Stimulated activated CD8-positive, alpha-beta memory T cell treated with anti-CD3 and anti-CD28 coated beads, Interleukin-7, amount 100 ng/mL, for 1 hour (primary cell): ENCODE measurements at places on chromosomes 5 and 9.

DNA sequence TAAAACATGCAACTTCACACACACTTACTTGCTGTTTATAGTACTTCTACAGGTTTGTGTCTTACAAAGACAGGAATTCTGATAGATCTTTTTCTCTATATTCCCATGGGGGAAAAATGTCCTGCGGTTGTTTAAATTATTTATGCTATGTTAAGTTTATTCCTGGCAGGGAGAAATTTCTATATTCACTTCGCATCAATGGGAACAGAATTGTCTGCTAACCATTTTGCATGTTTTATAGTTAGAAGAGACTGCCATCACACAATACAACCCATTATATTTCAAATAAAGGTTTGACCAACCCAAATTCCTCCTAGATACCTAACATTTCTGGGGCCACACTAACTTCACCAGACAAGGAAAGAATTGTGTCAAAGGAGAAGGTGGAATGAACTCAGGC is 110.0 kb upstream of the PRR16 start:
- no peak for DNase-seq

- no peak for DNase-seq
Observed at GRCh38 chr5:83199126-83199525, 121.8 kb downstream of the XRCC4 start.

DNA sequence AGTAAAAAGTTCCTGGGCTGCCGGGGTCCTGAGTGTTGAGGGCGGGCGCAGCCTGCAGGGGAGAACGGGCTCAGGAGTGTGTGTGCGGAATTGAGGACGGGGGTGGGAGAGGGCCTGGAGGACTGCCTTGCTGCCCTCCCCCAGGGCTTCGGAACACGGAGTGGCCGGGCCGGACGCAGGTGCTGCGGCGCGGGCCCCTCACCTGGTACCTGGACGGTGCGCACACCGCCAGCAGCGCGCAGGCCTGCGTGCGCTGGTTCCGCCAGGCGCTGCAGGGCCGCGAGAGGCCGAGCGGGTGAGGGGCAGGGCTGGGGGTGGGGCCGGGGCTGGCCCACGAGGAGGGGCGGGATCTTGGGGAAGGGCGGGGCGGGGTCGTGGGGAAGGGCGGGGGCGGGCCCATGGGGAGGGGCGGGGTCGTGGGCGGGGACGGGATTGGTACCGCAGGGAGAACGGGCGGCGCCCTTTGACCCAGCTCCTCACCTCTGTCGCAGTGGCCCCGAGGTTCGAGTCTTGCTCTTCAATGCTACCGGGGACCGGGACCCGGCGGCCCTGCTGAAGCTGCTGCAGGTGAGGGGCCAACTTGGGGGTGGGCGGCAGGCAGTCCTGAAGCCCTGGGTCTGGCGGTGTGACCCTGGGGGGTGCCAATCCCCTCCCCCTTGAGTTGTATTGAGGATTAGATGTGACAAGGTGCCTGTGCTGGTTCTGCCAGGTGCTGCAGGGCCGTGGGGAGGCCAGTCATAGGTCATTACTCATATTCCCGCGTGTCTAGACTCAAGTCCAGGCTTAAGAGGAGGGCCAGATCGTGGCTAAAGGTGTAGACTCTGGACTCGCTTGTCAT is 7.1 kb downstream of the FPGS start:
- DNase-seq = no peak

DNA sequence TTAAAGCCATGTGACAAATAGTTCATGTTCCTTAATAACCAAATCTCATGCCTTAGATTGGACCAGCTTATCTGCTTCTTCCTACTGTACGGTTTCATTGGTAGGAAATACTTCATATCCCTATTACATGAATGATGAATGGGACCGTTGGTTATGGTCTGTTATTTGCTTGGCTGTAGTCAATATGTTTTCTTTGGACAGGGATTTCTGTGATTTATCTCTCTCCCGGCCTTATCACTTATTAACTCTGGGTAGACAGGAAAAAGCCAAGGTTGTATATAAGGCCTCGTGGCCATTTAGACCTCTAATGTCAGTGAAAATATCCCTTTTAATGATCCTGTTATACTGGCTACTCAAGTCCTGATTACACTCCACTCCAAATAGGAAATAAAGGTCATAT is 330.6 kb downstream of the EBF1 start:
- no peak for DNase-seq

GRCh38 chr5:8634219-8634618 is 765.3 kb downstream of the MTRR start:
- no peak for DNase-seq

- DNase-seq = no peak
Observed at GRCh38 chr9:33255014-33255413, 9.5 kb downstream of the BAG1 start.

DNA sequence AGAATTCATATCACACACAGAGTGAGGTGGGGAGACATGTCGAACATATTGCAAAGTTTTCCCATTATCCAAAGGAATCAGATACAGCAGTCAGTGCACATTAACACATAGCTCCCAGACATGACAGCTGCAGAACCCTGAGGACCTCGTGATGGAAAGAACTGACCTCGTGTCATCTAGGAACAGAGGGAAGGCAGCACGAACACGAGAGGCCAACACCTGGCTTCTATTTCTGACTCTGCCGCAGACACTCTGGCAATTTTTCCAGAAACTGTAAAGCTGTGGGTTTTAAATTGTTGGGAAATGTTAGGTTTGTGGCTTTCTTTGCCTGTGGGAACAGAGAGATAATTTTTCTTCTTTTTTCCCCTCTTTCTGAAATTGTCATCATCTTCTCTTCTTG is 315.0 kb upstream of the PIK3R1 start:
- no peak for DNase-seq

DNA sequence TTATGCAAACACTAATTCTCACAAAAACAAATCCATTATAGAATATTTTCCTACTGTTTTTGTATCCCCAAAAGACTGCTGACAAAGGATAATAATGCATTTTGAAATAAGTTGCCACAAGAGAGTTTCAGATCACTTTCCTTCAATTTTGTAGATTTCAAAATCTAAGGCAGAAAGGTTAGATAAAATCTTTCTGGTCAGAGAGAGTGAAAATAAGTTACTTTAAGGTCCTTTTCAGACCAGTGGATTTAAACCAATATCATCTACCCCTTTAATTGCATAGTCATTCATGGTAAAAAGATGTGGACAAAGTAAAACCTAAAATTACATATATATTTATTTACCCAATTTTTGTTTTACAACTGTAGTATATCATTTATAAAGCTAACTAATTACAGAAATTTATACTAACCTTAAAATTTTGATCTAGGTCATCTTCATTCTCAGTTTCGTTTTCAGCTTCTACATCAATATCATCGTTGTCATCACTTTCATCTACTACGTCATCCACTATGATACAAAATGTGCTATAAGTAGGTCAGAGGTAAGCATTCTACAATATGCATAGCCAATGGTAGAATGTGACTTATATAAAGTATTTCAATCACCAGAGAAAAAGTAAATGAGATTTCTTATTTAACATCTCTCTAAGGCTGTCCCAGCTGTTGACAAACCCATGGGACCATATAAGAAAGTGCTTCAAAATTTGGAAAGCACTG is 95.7 kb downstream of the AGTPBP1 start:
- no peak for DNase-seq

- no peak for DNase-seq
Observed at GRCh38 chr9:134436379-134436762, 110.1 kb downstream of the RXRA start.

GRCh38 chr9:97059626-97060025 is 20.7 kb upstream of the CTSV start:
- no peak for DNase-seq

DNA sequence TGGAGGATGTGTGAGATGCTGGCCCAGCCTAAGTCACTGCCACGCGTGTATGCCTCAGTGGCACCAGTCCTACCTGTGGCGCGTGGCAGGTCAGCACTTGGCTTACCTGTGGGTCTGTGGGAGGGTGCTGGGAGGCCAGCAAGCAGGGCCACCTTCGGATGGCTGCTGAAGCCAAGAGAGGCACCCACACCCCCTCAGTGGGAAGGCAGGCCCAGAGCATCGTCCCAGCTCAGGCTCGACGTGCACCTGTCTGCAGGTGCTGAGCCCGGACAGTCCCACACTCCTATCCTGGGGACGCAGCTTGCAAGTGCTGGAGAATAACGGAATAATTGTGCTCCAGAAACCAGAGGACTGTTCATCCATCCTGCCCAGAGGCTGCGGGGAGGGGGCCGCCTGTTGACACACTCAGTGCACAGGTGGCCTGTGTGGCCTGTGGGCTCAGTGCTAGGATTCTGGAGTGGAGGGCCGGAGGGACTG is 24.0 kb downstream of the NKD2 start:
- no peak for DNase-seq

DNA sequence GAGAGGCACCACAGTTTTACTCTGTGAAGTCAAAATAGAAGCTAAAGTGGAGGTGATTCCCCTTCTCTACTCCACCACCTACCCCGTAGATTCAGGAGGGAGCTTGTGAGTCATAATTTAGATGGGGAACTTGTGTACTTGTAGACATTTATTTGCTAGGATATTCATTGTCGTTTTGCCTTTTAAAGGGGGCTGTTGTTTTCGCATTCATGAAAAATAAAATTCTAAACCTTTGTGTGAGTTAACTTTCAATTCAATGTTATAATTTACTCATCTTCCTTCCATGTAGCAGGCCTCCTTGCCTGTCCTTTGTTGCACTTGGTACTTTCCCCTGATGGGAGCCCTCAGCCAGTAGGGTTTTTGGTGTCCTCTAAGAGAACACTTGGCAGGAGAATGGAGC is 22.0 kb downstream of the SECISBP2 start:
- DNase-seq = no peak

GRCh38 chr5:135398160-135398854 is 724 bp downstream of the MACROH2A1 start:
- DNase-seq = no peak

DNA sequence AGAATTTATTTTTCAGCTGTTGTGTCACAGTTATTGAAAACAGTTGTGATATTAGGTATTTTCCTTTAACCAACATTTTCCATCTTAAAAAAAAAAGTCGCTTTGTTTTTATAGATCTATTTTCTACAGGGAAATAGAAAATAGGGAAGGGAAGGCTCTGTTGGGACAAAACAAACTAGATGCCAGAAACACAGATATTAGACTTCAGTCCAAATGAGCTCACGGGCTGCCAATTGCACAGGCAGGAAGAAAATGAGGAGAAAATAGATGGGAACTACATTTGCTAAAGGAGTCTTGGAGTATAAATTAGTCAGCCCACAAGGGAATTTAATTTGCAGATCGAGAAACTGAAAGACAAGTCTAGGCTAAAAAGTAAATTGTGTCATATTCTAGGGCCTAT is 21.4 kb upstream of the ISOC1 start:
- DNase-seq = no peak

- no peak for DNase-seq
Observed at GRCh38 chr9:108016446-108016845, 526.9 kb upstream of the KLF4 start.

DNA sequence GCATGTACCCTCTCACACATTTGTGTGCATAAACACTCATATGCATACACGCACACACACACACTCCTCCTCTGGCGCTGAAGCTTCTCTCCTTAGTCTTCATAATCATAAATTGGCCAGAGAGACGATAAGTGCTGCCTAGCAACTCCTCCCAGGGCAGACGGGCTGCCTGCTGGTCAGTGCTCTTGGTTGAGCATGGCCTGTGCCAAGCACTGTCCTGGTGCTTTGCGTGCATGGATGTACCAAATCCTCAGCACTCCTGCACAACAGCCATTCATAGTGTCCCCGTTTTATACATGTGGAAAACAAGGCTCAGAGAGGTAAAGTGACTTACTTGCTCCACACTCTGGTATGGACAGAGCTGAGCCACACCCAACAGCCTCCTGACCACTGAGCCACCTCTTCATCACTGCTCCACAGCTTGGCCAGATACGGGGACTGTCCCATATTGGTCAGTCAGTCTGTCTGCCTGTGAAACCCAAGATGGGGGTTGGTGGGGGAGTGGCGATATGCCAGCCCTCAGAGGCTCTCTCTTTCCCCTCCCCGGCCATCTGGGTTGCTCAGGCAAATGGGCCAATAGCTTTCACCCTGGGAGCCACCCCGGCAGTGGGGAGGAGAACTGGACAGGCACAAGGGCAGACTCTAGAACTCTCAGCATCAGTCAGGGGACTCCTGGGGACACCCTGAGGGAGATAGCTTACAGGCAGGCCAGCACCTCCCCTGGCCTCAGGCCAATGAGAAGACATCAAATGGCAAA is 64.3 kb upstream of the GARNL3 start:
- no peak for DNase-seq

- DNase-seq = no peak
Observed at GRCh38 chr5:139335811-139336210, 5.8 kb upstream of the PAIP2 start.

- no peak for DNase-seq
Observed at GRCh38 chr9:25449503-25449902, 228.7 kb downstream of the TUSC1 start.

DNA sequence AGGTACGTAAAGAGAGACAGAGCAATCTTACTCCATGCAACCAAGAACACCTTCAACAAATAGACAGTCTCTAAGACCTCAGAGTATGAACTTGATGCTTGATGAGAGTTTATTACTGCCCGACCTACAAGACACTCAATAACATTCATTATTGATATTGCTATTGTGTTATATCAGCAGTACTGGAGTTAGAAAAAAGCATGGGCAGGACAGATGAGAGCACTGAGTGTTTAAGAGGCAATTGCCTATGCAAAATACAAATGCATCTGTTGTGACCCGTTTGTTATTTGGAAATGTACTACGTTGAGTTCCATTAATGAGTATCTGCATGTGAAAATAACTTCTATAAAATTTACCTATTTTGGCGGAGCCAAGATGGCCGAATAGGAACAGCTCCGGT is 8.1 kb upstream of the MARCOL start:
- DNase-seq = no peak

DNA sequence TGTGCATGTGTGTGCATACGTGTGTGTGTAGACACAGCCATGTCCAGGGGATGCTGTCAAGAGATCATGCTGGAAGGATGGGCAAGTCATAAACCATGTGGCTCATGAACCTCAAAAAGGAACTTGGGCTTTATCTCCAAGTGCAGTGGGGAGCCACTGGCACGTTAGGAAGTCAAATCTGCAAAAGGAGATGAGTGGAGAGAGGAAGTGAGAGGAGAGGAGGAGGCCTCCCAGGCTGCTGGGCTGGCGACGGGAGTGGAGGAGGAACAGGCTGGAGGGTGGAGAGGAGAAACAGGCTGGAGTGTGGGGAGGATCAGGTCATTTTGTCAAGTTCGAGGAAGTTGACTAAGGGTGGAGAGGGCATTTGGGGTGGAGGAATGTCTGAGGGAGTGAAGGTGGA is 29.2 kb upstream of the TIFAB start:
- no peak for DNase-seq

- no peak for DNase-seq
Observed at GRCh38 chr5:177124486-177124991, 9.0 kb upstream of the NSD1 start.

- DNase-seq = no peak
Observed at GRCh38 chr5:168646335-168646734, 67.2 kb upstream of the PANK3 start.

DNA sequence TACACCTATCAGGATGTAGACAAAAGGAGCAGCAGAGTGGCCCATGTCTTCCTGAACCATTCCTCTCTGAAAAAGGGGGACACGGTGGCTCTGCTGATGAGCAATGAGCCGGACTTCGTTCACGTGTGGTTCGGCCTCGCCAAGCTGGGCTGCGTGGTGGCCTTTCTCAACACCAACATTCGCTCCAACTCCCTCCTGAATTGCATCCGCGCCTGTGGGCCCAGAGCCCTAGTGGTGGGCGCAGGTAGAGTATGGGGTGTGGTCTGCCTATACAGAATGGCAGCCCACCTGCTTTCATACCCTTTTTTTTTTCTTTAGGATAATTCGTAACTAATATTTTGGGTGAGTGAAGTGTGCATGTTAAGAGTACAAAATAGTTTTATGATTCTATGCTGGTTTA is 1.1 kb downstream of the SLC27A6 start:
- DNase-seq = no peak
